Glomerular endothelial cell (primary cell): ENCODE measurements at places on chromosomes 1 and 21. TPM values are rescaled to one million over a fixed set of nuclear protein-coding genes. Genes with fewer than 3 reads are reported as not detected.

GPR153 gene
- total RNA-seq = 4.3 and 4.7 TPM in 2 replicates

SEC16B gene
- total RNA-seq = 1.5 and 1.6 TPM in 2 replicates

CA14 gene
- total RNA-seq = not detected in 2 replicates

HSF2BP gene
- total RNA-seq = 0.24 and 1.7 TPM in 2 replicates

ARHGEF16 gene
- total RNA-seq = 1.5 TPM in 2 replicates

PGBD2 gene
- total RNA-seq = 2.9 and 6.1 TPM in 2 replicates

SYF2 gene
- total RNA-seq = 30.2 and 57.0 TPM in 2 replicates

- no peak for DNase-seq
Observed at GRCh38 chr1:167795810-167796740, 74.3 kb downstream of the MPZL1 start.

GRCh38 chr1:48683839-48684238 lies 92.9 kb downstream of the BEND5 start:
- no peak for DNase-seq

GRCh38 chr21:39452207-39452969 lies 618 bp downstream of the SH3BGR start:
- DNase-seq = no peak

GRCh38 chr1:248837045-248837780 lies 811 bp upstream of the ZNF672 start:
- DNase-seq = no peak

GRCh38 chr1:116390195-116390594 lies 17.2 kb downstream of the ATP1A1 start:
- DNase-seq = no peak

DNA sequence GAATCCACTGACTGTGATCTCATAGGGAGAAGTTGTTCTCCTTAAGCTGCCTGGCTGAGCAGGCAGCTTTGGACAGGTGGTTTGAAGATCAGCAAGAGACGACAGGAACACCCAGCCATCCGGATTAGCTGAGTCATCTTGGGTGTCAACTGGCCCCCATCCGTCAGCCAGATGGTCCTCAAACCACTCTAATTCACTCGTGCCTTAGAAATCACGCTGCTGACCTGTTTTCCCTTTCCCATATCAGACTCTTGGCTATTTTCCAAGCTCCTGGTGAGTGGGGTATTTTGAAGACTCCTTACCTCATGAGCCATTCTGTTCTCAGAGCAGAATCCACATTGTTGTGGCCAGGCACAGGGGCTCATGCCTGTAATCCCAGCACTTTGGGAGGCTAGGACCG lies 149.1 kb upstream of the L1TD1 start:
- no peak for DNase-seq

- no peak for DNase-seq
Observed at GRCh38 chr1:156493154-156493631, 7.4 kb downstream of the MEF2D start.

DNA sequence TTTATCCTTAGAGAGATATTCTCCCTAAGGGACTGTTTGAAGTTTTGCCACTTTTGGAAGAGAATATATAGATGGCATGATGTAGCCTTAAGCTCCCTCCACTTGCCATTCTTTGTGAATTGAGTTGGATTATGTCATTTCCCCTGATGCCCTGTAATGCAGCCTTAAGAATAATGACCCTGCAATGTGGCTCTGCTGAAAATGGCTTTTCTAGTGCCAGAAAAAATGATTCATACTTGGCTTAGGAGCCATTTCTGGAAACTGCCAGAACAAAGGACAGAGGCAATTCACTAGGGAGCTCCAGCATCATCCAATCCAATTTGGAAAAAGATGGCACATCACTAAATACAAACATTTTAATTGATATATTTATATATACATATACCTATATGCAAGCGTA lies 265.3 kb downstream of the SPATA17 start:
- no peak for DNase-seq

GRCh38 chr1:119966020-119966419 lies 69.7 kb upstream of the ADAM30 start:
- DNase-seq = no peak

DNA sequence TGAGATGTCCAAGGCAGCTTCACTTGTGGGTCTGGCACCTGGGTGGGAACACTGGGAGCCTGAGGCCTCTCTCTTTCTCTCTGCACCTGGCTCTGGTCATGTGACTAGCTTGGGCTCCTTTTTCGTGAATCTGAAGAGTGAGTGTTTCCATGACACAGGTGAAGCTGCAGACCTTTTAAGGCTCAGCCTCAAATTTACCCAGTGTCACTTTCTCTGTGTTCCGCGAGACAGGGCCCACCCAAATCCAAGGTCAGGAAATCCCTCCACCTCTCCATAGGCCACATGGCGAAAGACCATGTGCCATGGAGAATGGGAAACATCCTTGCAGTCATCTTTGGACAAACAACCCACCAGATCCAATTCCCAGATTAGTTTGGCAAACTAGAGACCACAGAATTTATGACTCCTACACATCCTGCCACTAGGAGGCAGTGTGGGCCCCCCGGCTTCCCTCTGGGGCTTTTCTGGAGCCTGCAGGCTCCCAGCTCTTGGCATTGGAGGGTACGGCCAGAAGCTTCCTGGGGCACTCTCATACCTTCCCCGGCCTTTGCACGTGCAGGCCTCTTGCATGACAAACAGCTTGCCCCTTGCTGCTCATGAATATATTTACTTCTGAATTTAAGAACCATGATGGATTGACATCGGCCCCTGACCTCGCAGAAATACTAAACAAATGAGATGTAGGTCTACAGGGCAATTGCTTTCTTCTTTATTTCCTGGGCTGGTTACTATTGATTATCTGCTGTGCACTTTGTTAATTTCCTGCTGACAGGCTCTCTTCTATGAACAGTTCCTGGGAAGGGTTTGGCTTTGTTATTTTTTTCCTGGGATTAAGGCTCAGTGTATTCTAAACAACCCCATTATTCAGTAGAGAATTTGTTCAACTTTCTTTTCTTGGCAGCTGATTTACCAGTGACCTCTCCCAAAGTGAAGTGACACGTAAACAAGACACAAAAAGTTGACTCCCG lies 180.7 kb downstream of the KAZN start:
- DNase-seq = no peak
